Activated CD4-positive, alpha-beta T cell treated with anti-CD3 and anti-CD28 coated beads for 1 hour (primary cell): ENCODE measurements at places on chromosomes 12 and 14.

DNA sequence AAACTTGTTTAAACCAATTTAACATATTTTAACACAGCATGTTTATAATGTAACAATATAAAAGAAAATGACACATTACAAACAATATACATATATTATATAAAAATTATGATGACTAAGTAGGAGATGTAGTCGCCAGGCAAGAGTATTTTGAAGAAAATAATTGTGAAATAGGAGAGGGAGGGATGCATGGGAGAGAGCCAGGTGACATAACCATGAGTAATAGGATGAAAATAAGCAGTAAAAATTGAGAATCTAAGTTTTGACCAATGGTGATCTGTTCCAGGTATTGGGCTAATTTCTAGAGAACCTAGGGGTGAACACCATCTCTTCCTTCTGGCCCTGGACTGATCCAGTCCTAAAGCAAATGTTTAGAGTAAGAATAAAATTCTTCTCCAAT is 315.2 kb upstream of the G2E3 start:
- no peak for DNase-seq

DNA sequence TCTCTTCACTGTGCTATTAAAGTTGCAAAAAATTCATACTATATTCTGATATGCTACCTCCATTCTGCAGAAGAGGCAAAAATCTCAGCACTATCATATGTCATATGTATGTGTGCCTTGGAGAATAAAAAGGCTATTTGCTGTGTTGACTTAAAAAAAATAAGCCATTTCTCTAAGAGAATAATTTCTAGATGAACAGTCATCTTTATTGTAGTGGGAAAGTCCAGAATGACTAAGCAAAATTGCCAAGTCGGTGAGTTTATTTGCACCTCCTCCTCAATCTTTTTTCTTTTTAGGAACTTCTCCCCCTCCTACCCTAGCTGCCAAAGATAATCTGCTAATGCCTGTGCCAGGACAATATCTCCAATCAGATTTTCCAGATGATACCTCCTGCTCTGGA is 353.8 kb upstream of the FAR2 start:
- DNase-seq, result no peak

GRCh38 chr14:85276979-85277228 is 253.0 kb upstream of the FLRT2 start:
- DNase-seq, result no peak

DNA sequence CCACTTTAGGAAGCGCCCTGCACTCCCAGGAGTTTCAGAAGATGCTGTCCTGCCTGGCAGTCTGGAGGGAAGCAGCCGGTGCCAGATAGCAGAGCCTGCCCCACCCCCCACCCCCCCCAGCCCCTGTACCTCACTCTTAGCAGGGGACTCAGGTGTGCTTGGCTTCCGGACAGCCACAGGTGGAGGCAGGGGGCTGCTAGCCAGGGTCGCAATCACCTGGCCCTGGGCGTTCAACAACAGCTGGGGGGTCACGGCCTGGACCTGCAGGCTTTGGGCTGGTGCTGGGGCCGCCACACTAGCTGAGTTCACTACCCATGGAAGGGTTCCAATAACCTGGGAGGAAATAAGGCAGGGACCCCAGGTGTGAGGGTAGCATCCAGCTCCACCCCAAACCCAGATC is 22.0 kb downstream of the POU6F1 start:
- DNase-seq, result no peak

- no peak for DNase-seq
Measured at GRCh38 chr14:39102265-39102968, 618 bp downstream of the SEC23A start.

GRCh38 chr14:59482541-59483331 is 1.5 kb downstream of the L3HYPDH start:
- DNase-seq, result no peak

GRCh38 chr12:109458771-109459208 is 18.3 kb downstream of the KCTD10 start:
- no peak for DNase-seq

- no peak for DNase-seq
Measured at GRCh38 chr12:113245695-113246477, 24.6 kb downstream of the TPCN1 start.

GRCh38 chr14:24734917-24735500 is 101.0 kb upstream of the GZMB start:
- DNase-seq, result no peak

DNA sequence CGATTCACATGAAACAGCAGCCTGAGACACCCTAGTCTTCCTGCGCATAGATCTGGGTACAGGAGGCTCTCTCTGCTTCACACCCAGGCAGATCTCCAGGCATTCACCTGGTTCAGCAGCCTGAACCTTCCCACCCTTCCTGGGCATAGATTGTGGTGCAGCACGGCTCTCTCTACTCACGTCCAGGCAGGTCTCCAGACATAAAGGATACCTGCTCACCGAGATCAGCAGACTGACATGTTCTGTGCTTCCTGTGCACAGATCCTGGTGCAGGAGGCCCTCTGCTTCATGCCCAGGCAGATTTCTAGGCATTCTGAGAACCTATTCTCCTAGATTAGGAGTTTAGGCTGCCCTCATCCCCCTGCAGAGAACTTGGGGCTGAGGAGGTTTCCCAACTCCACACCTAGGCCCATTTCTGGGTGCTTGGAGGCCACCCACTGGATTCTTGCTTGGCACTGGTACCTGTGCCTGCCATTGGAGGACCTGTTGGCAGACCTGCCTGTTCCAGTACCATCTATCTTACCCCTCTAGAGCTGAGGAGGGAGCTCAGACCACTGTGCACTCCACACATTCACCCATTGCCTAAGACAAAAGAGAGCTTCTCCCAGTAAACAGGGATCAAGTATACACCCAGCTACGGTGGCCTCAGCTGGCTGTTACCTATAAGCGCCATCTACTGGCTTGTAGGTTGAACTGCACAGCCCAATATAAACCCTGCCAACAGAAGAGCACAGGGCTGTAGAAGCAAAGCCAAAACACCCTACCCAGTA is 28.0 kb upstream of the GARIN6 start:
- no peak for DNase-seq

- DNase-seq, result no peak
Measured at GRCh38 chr12:19223695-19224094, 94.2 kb downstream of the PLEKHA5 start.

DNA sequence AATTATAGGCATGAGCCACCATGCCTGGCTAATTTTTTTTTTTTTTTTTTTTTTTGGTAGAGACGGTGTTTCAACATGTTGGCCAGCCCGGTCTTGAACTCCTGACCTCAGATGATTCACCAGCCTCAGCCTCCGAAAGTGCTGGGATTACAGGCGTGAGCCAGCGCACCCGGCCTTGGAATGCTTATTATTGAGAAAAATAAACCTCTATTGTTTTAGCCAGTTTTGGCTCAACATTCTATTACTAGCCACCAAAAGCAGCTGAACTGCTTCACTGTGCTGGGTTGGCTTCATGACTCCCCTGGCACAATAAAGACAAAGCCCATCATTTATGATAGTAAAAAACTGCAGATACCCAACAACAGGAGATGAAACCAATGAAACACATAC is 93.5 kb upstream of the CEP83 start:
- no peak for DNase-seq

DNA sequence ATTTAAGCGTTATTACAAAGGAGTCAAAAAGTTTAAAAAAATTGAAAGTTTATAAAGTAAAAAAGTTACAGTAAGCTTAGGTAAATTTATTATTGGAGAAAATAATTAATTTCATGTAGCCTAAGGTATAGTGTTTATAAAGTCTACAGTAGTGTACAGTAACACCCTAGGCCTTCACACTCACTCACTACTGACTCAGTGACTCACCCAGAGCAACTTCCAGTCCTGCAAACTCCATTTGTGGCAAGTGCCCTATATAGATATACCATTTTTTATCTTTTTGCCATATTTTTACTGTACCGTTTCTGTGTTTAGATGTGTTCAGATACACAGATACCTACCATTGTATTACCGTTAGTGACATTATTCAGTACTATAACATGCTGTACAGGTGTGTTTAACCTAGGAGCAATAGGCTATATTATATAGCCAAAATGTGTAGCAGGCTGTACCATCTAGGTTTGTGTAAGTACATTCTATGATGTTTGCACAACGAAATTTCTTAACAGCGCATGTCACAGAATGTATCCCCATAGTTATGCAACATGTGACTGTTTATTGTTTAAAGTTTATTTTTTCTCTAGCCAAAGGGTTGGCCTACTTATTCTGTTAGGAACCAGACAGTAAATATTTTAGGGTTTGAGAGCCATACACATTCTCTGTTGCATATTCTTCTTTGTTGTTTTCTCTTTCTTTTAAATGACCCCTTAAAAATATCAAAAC is 155.5 kb downstream of the PCNX1 start:
- DNase-seq, result no peak

- no peak for DNase-seq
Measured at GRCh38 chr14:51653079-51653774, 1.5 kb downstream of the FRMD6 start.

DNA sequence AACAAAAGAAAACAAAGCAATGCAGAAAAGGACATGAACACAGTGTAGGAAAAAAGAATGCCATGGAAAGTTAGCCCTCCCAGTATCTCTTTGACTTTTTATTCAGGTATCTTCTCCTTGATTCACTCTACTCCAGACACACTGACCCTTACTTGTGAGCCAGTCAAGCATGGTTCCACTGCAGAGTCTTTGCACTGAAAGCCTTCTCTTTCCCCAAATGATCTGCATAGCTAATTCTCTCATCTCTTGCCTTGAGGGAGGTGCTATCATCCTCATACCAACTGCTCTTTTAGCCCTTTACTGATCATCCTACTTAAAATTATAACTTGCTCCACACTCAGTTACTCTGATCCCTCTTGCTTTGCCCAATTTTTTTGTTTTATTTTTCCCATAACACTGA is 101.2 kb upstream of the SLC16A7 start:
- DNase-seq, result no peak

DNA sequence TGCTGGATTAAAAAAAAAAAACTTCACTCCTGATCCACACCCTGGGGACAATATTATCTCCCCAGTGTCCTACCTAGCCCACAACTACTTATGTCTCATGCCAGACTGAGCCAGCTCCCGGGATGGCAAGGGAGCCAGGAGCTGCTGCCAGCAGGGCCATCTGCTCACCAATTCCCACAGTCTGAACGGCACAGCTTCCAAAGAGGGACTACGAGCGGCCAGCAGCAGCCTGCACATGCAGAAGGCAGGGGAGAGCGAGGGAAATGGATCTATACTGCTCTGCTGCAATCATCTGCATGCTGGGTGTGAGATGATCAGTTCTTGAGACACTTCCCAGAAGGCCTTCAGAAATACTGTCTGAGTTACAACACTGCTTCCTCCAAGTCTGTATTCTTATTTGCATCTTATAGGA is 11.1 kb downstream of the SSH1 start:
- DNase-seq, result no peak

DNA sequence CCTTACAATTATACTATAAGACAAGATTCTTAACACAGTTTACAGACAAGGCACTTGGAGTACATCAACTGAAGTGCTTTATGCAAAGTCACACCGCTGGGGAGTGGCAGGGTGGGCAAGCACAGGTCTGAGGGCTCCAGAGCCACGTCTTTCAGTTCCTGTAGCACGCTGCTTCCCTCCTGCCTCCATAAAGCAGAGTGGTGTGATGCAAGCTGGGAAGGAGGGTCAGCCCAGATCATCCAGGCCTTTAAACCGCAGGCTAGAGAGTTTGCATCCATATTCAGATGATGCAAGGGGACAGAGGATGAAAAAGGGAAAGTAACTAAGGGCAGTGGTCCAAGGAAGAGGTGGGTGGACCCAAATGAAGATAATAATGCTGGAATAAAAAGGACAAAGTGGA is 132.6 kb downstream of the ITPR2 start:
- no peak for DNase-seq

- DNase-seq, result no peak
Measured at GRCh38 chr12:47145188-47145587, 65.4 kb upstream of the AMIGO2 start.

- DNase-seq, result no peak
Measured at GRCh38 chr12:122022393-122023338, 982 bp downstream of the BCL7A start.

- no peak for DNase-seq
Measured at GRCh38 chr14:54942913-54943312, 40.3 kb upstream of the GCH1 start.

DNA sequence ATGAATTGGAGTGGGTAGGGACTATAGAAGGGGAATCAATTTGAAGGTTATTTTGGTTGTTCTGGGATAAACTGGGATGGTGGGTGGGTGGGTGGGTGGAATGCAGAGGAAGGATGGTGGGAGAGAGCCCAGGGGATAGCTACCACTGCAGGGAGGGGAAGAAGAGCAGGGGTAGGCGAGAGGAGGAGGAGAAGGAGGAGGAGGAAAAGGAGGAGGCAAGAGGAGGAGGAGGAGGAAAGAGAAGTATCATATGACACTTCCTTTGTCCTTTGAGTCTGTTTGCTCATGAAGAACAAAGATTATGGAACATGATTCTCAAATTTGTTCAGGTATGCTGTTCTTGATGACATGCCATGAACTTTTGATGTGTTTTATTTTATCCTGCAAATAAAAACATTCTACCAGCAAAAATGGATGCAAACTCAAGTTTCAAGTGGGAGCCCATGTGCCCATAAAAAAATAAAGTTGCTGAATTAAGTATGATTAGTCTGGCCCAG is 4.1 kb upstream of the BEST3 start:
- no peak for DNase-seq

DNA sequence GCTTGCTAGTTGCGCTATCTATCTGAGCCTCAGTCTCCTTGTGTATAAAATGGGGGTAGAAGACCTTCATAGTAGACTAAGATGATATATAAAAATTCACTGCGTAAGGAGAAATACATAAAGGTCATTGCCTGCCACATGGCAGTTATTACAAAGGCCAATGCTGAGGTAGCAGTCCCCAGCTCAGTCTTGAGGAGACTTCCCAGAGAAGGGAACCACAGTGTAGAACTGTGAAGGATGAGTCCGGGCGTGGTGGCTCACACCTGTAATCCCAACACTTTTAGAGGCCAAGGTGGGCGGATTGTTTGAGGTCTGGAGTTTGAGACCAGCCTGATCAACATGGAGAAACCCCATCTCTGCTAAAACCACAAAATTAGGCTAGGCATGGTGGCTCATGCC is 17.1 kb upstream of the SP7 start:
- DNase-seq, result no peak

- no peak for DNase-seq
Measured at GRCh38 chr12:112928978-112929377, 9.3 kb upstream of the OAS3 start.

DNA sequence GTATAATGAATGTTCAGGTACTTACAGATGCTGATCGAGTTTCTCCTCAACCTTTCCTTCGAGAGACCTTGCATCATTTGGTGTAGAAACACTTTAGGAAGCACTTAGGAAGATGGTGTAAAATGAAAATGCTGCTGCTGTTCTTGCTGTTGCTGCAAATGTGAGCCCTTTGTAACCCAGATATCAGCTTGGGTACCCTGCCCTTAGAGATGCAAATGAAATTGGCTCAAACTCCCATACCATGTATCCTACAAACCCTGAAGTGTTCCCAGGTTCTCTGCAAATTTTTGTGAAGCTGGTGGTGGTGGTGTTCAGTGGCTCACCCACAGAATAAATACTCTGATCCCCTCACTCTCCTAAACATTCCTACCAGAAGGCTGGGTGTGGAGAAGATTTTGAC is 130.8 kb downstream of the SLC25A47 start:
- no peak for DNase-seq
